ENCODE measurements at places on chromosomes 7 and 10.

GRCh38 chr10:69866688-69867461, 65.2 kb downstream of the COL13A1 start:
- no peak for DNase-seq

DNA sequence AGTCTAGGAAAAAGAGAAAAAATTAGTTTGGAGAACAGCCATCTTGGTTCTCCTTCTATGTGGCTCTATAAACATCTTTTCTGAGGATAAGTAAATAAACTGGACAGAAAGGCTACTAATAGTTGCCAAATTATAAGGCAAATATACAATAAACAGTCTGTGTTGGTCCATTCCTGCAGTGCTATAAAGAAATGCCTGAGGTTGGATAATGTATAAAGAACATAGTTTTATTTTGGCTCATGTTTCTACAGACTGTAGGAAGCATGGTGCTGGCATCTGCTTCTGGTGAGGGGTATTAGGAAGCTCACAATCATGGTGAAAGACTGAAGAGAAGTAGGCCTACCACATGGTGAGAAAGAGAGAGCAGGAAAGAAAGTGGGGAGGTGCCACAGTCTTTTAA, 209.7 kb downstream of the MACC1 start:
- no peak for DNase-seq

DNA sequence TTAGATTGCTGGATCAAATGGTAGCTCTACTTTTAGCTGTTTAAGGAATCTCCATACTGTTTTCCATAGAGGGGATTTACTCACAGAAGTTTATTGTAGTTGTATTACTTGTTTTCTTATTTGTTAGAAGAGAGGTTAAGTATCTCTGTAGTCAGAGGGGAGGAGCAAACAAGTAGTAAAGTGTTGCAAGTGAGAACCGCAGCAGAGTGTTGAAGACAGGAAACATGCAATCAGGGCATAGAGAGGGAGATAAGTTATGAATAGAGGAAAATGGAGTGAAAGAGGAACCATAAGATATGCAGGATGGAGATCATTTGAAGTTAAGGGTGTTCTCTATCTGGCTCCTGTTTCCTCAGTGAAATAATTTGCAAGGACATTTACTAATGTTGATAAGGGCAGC, 331.4 kb upstream of the TMEM229A start:
- DNase-seq, result no peak

DNA sequence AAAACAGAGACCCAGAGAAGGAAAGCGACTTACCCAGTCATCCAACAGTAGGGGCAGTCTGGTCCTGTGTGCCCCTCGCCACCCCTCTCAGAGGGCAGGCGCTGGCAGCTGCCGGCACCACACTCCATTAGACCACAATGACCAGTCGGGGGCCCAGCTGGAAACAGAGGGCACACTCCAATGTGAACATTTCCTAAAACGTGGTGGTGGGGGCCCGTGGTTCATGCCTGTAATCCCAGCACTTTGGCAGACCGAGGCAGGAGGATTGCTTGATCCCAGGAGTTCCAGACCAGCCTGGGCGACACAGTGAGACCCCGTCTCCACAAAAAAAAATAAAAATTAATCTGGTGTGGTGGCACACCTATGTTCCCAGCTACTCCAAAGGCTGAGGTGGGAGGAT, 912 bp upstream of the OAT start:
- no peak for DNase-seq

GRCh38 chr10:6912424-6912823, 332.3 kb upstream of the PRKCQ start:
- no peak for DNase-seq

DNA sequence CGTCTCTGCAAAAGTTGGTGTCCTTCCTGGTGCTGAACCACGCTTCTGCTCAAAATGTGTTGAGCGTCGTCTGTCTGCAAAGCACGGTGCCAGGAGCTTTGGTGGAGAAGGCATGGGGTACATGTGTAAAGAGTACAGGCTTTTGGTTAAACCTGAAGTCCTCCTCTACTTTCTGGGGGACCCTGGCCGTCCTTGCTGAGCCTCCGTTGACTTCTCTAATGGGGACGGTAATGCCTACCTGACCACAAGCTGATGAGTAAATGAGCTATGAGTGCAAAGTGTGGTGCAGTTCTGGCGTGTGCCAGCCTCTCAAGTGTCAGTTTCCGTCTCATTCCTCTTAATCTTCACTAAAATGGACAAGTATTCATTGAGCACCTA, 527 bp upstream of the HERPUD2 start:
- DNase-seq, result no peak

GRCh38 chr7:1200045-1200444, 32.6 kb upstream of the UNCX start:
- no peak for DNase-seq

DNA sequence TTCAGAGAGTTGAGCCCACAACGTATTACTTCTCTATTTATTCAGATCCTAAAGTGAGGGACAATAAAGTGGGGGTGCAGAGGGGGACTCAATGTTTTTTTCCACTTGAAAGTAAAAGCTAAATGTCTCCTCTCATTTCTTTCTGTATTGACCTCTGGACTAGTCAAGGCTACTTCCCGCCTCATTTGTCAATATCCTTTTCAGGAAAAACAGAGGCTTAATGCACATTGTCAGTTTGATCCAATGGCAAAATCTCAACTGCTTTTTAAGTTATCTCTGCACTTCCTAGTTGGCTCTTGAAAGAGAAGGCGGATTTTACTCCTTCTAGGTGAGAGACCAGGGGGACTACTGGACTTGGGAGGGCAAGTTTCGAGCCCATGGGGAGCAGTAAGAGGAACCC, 56.4 kb downstream of the HIPK2 start:
- DNase-seq, result no peak

DNA sequence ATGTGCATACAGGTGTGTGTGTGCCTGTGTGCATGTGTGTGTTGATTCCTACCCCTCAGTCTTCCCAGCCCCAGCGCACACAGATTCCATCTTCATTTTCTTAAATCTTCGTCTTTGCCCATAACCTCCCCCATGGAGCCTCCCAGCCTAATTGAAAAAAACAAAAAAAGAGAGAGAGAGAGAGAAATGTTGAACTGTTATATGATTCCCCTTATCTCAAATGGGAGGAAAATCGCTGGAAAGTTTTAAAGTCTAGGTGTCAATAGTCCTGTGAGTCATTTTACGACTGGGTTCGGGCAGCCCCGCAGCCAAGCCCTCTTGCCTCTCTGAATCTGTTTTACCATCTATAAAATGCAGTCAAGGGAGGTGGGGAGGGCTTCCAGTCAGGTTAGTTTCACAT, 60.9 kb downstream of the SPOCK2 start:
- no peak for DNase-seq

DNA sequence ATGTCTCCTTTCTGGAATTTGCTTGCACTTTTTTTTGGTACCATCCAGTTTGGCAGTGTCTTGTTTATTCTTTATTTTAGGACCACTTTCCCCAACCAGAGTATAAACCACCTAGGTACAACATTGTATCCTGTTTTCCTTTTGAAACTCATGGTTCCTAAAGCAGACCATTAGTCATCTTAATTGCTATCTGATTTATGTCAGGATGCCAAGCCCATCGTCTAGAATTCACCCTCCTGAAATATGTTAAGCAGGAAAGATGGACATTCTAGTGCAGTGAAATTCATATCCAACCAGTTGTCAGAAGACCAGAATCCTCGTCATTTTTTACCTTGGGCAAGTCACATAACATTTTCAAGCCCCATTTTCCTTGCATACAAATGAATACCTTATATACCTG, 223.6 kb upstream of the KMT2E start:
- no peak for DNase-seq

GRCh38 chr10:43370671-43371215, 693 bp upstream of the FXYD4 start:
- DNase-seq, result no peak

GRCh38 chr10:73841526-73842285, 30.3 kb upstream of the NDST2 start:
- DNase-seq, result no peak

GRCh38 chr7:94374721-94375566, 19.8 kb upstream of the COL1A2 start:
- no peak for DNase-seq

GRCh38 chr10:99805190-99805589, 22.8 kb downstream of the ABCC2 start:
- no peak for DNase-seq

DNA sequence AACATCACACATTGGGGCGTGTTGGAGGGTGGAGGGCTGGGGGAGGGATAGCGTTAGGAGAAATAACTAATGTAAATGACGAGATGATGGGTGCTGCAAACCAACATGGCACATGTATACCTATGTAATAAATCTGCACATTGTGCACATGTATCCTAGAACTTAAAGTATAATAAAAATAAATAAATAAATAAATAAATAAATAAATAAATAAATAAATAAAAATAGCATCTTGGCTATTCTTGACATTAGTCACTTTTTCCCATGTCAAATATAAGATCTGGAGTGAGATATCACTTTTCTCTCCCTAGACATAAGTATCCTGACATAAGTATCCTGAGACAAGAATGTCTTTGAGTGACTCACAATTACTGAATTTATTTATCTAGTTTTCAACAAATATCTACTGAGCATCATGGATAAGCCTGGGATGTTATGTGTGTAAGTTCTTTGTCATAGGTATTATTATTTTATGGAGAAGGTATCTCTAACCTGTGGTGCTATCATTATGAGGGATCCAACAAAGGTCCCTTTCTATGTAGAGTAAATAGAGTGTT, 691.3 kb downstream of the SORCS1 start:
- no peak for DNase-seq

- DNase-seq, result no peak
Observed at GRCh38 chr10:101761226-101761625, 14.7 kb downstream of the FGF8 start.

DNA sequence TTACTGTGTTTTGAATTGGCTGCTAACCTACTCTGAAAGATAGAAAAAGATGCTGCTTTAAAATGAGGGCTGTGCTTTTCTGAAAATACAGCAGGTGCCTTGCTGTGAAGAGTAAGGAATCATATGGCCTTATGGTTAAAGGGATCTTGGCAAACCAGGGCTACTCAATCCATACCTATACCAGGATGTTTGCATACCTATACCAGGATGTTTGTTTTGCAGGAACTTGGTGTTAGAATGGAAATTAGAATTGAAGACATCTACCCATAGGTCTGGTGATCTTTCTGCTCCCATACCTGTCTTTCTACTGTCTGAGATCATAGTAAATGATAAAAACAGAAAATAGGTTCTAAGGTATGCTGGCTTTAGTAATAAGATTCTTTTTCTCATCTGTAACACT, 200.2 kb upstream of the C7orf33 start:
- DNase-seq, result no peak

DNA sequence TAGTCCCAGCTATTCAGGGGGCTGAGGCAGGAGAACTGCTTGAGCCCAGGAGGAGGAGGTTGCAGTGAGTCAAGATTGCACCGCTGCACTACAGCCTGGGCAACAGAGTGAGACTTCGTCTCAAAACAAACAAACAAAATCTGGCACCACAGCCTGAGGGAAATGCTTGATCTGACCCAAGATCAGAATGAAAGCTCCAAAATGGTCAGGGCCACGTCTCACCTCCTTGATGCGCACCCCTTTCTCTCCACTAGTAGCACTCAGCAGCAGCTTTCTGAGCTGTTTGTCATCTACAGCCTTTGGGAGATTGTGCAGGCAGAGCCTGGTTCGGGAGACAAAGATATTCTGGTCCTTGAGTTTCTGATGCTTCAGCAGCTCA, 22.7 kb downstream of the RBM28 start:
- DNase-seq, result no peak

DNA sequence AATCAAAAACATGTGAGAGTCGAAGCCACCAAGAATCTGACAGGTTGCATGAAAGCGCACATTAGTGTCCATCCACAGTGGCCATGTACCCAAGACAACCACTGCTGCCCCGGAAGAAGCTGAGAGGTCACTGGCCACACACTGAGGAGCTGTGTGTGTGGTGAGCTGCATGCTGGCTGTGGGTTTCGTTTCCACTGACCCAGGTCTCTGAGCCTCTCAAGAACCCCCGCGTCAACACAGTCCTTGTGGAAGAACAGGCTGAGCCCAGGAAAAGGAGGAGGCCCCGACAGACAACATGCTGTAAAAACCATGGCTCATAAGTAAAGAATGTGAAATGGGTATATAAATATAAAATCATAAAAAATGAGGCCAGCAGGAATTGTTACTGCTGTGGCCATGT, 8.2 kb downstream of the VIPR2 start:
- no peak for DNase-seq

DNA sequence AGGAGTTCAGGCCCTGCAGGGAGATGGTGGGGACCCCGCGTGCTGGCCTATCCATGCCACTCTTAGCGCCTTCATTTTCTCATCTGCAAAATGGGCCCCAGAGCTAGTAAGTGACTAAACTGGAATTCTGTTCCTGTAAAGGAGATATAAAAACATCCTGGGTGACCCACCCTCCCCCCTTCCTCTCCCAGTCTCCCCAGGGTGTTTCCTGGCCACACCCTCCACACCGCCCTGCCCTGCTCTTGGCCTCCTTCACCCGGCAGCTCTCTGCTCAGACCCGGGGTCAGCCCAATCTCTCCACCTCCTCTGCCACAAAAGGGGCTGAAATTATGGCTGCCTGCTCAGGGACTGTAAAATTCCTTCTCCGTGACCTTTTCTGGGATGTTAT, 70.7 kb downstream of the C10orf105 start:
- DNase-seq, result no peak

- no peak for DNase-seq
Observed at GRCh38 chr10:11147722-11148121, 130.1 kb downstream of the CELF2 start.

DNA sequence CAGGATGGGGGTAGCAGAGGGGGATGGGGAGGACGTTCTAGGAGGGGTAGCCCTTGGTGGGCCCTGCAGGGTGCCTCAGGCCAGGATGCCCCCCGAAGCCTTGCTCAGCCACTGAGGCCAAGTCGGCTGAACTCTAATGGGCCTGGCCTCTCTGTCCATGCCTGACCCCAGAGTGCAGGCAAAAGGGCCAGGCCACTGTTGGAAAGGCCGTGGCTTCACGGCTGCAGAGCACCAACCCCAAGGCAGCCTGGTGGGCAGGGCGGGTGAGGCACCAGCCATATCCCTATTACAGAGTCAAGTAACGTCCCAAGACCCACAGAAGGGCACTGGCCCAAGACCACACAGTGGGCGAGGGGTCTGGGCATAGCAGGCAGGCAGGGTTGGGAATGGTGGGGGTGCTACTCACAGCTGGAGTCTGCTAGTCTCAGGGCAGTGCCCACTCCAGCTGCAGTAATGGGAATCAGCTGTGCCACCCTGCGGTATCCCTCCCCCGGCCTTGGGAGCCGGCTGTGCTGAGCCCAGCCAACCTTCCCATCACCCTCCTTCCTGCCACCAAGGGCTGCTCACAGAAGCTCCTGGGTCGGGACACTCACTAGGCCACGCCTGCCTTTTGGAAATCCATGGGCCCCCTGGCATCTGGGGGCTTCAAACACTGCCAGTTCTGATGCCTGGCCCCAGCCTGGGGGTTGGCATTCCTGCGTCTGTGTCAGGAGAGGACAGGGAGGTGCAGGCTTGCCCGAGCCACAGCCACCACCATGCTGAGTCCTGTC, 4.0 kb upstream of the LFNG start:
- DNase-seq, result no peak

GRCh38 chr7:157650131-157650631, 313.4 kb downstream of the DNAJB6 start:
- DNase-seq, result no peak
